IPS DF 6.9 (cell line): ENCODE measurements at places on chromosomes 5 and 9.

- no peak for DNase-seq
Observed at GRCh38 chr9:106980551-106981101, 117.7 kb downstream of the ZNF462 start.

DNA sequence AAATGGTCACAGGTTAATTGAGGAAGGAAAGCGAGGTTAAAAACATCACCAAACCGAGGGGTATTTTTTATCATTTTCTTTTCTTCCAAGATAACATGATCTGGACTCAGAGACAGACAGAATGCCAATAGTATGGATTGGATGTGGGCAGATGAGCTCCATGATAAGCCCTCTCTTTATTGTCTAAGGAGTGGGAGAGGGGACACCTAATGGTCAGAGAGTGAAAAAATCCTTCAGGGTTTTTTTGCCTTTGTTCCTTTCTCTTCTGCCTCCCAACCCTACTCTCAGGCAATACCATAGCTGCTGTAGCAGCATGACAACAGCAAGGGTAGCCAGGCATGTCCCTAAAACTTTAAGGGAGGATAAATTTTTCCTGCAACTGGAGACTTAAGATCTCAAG, 94.7 kb downstream of the DIRAS2 start:
- no peak for DNase-seq

GRCh38 chr9:893843-894420, 52.4 kb downstream of the DMRT1 start:
- DNase-seq: peak; percentile 55

GRCh38 chr9:89544279-89544661, 46.4 kb upstream of the SEMA4D start:
- DNase-seq: no peak

GRCh38 chr5:113317636-113318035, 117.2 kb downstream of the TSSK1B start:
- DNase-seq: no peak

DNA sequence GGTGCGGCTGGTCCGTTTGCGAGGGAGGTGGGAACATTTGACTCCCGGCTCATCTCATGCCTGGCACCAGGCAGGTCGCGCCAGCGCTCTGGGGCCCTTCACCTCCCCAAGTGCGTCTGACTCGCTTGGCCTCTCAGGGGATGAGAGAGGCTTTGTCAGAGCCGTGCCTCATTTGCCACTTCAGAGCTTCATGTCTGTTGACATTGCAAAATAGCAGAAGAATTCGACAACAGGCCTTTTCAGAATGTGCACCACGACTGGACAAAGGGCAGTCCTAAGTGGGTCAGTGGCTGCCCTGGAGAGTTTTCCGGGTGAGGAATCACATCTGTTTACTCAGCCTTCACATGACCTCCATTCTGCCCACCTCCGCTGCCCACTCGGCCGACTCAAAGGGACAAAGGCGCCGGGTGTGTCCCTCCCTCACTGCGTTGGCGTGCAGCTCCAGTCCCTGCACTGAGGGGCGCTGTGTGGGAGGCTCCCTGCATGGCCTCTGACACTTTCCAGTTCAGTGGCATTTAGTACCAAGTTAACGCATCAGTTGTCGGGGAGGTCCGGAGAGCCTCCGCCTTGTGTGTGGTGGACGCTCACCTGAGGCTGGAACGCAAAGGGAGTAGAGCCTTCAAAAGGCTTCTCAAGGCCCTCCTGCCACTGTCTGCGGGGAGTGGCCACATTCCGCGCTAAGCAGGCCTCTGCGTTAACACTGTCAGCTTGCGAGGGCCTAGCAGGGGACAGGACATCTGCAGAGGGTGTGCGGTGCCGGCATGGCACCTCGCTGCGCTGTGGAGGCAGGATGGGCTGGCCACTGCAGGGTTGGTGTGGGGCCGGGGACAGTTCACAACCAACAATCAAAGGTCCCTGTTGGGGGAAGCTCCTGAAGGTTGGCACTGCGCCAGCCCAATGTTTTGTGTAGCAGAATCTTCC, 171.5 kb downstream of the NXNL2 start:
- DNase-seq: no peak

- DNase-seq: no peak
Observed at GRCh38 chr5:170614720-170615119, 110.9 kb downstream of the KCNIP1 start.

GRCh38 chr5:119268387-119269060, 87.3 kb upstream of the TNFAIP8 start:
- peak; percentile 67 for DNase-seq

DNA sequence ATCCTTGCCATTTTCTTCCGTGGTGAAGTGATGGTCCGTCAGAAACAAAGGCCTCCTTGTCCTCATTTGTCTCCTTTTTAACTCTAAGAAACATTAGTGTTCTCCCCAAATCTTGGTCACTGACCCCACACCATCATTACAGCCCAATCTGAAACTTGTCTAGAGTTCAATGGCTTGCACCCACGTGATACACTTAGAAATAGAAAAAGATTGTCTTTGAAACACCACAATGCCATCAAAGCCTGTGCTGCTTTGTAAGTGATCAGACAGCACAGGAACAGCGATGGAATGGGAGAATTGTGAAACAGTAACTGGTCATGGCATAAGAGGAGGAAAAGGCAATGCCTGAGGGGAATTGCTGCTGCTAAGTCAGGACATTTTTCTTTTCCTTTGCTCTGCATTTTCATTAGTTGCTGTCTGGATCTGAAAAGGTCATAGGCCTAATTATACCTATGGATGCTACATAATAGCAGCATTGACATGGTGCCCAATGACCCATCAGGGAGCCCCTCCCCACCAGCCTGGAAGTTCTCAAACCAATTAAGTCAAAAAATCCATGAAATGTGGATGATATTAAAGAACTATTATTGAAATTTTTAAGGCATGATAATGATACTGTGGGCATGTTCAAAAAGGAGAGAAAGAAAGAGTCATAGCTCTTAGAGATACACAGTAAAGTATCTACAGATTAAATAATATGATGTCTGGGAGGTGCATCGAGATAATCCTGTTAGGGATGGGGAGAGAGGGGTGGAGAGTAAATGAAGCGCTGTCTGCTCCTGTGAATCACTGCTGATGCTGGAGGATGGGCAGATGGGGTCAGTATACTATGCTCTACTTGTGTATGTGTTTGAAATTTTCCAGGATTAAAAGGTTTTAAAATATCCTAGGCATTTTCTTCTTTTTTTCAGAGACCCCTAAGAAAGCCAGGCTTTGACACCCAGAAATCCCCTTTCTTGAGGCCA, 83.6 kb downstream of the ENC1 start:
- DNase-seq: no peak

DNA sequence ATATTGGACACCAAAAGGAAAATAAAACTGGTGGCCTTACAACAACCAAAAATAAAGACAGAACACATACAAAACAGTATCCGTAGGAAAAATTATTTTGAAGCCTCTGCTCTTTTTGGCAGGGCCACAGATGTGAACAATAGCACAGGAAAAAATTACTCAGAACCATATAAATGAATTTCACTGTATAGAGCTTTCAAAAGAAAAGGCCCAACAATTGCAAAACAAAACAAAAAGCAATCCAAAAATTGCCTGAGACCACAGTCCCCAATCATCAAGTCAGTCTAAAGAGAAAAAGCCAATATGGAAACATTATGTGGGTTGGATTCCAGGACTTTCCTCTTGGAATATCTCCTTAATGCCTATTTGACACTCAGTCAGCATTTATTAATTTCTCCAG, 243.8 kb downstream of the CEMIP2 start:
- no peak for DNase-seq

GRCh38 chr9:127931092-127931881, 710 bp upstream of the PIP5KL1 start:
- no peak for DNase-seq
